ENCODE measurements at places on chromosomes 1 and 21.

DNA sequence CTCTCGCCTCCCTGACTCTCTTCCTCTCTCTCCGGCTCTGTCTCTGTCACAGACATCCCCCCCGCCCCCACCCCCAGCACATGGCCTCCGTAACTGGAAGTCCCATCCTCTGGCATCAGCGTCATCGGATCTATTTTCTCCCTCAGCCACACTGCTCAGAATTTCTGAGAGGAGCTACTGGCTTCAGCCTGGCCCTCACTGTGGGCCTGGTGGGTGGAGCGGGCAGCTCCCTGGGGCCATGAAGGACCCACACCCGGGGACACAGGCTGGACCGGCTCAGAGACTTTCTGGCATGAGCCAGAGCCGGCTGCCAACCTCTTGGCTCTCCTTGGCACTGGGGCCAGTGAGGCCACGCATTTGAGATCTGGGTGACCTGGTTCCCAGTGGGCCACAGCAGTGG lies 61.2 kb upstream of the CASZ1 start:
- DNase-seq, result no peak

DNA sequence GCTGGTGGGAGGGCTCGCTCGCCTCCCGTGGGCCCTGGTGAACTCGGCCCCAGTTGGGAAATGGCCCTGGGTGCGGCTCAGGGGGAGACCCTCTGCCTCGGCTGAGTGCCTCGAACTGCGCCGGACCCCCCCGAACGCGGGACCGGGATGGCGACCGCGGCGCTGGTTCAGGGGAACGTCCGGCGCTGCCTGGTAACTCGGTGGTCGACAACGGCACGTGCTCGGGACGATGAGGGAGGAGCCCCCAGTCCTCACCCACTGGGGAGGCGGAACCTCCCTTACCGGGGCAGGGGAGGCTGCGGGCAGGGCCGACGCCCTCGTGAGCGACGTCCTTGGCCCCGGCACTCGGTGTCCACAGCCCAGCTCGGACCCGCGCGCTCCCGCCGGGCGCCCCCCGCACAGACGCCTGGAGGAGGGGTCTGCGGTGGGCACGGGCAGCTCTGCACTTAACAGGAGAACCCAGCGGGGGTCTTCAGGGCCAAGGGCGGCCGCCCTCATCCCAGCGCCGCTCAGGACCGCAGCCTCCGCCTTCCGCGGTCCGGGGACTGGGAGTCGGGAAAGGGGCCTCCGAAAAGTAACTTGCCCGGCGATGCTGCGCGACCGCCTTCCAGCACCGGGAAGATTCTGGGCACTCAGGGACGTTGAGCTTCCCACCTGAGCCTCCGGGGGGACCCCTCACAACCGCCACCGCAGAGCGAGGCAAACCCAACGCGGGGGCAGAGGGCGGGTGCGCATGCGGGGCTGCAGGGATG lies 1.7 kb downstream of the HES4 start:
- DNase-seq, result no peak

GRCh38 chr1:170578359-170578758 lies 46.4 kb downstream of the GORAB start:
- DNase-seq, result no peak

DNA sequence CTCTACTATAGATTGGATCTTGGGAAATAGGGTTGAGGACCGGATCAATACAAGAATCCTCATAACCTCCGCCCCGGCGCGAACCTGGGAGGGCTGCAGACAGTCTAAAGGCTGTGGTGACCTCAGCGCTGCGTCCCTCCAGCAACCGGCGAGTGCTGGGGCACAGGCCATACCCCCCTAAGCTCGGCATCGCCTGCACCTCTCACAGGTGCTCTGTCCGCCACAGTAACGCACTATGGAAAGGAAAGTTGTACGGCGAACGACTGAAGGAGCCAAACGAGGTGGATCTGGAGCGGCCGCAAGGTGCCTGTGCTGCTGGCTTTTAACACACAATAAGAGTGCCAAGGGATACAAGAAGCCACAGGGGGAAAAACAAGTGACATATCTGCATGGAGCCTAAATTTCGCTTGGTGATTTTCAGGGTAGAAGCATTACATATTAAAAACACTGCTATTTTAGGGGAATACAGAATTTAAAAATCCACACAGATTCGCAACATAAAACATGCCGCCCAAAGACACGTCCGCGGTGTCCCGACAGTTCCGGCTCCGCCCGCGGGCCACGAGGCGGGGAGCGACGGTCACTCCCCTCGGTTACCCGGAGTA lies 1.4 kb upstream of the RBM15 start:
- DNase-seq, result peak; percentile 12

DNA sequence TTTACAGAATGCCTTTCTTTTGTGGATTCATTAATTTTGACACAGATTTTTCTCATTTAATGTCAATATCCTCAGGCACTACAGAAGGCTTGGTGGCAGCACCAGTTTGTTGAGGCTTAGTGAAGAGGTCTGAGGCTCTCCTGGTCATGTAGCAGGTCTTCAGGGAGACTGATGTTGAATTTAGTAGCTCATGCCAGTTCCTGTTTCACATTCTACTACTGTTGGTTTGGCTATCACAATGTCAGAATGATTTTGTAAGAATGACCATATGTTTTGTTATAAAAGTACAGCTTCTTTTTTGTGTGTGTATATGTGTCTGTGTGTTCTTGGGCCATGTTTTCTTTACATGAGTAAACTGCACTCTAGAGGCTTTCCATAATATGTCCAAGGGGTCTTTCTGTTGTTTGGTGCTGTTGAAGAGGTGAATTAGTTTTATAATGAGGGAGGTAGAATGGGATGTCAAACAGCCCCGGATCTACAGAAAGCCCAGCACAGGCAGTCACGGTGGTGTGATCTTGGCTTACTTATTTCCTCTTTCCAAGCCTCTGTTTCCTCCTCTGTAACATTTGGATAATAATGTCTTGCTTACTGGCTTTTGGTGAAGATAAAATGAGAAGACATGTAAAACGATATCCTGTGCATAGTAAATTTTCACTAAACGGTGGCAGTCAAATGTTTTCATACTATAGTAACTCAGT lies 32.0 kb downstream of the C1orf21 start:
- no peak for DNase-seq

GRCh38 chr21:23574932-23575331 lies 2032.3 kb downstream of the MRPL39 start:
- no peak for DNase-seq

DNA sequence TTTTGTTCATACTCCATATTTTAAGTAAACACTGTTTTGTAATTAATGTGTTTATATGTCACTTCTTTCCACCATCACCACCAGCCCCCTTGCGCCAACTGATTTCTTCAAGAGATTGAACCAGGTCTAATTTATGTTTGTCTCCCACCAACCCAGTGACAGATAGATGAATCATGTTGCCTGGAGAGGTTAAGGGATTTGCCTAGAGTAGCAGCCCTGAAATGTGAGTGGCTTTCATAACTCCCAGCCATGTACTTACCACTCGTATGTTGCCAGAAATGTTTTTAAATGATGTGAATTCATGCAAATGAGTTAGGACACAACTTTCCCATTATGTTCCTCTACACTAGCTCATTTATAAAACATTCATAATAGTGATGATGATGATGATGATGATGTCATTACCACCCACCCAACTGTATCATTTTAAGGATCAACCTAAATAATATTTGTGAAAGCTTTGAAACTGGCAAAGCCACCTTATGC lies 86.9 kb downstream of the LRRC8D start:
- DNase-seq, result no peak

GRCh38 chr21:44405948-44406872 lies 49.1 kb upstream of the LRRC3 start:
- no peak for DNase-seq

- no peak for DNase-seq
These were observed 53.1 kb upstream of the WNT4 start for GRCh38 chr1:22196041-22196440.

GRCh38 chr1:147729315-147729714 lies 31.1 kb downstream of the GJA5 start:
- DNase-seq, result no peak

GRCh38 chr1:24897263-24898151 lies 32.6 kb downstream of the RUNX3 start:
- no peak for DNase-seq

GRCh38 chr1:38059635-38060250 lies 13.2 kb upstream of the POU3F1 start:
- no peak for DNase-seq

DNA sequence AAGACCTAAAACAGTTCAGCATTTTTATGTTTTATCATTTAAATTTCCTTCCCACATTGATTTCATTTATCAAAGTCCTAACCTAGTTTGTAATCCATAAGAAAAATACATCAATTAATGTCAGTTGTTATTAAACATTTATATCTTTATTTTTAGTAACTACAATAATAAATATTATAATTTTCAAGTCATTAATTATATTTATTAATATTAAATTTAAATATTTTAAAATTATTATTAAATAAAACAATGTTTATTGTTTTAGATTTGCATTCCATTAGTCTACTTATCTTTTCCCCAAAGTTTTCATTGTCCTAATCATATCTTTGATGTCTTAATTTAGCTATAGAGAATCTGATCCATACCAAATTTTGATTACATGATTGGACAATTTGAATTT lies 368.9 kb downstream of the PLA2G4A start:
- DNase-seq, result no peak
